ENCODE measurements at places on chromosomes 1 and 21. TPM values are rescaled to one million over a fixed set of nuclear protein-coding genes. Genes with fewer than 3 reads are reported as not detected.

Gene SPOCD1
- total RNA-seq = 24.7 TPM

Gene ADIPOR1
- total RNA-seq = 53.0 TPM

Gene GJA8
- total RNA-seq = not detected

Gene AP4B1
- total RNA-seq = 14.3 TPM

Gene MAP3K21
- 4.1 TPM for total RNA-seq

Gene FAM43B
- 0.16 TPM for total RNA-seq

Gene SPATA45
- not detected for total RNA-seq

Gene BMP8A
- not detected for total RNA-seq

Gene IQCC
- total RNA-seq = 1.0 TPM

Gene NEK2
- total RNA-seq = 1.3 TPM

Gene FCER1G
- total RNA-seq = 1.3 TPM

Gene F3
- 92.4 TPM for total RNA-seq

Gene HUNK
- total RNA-seq = 0.13 TPM

All from mesangial cell (primary cell).